ENCODE measurements at places on chromosomes 6 and 20.

- no peak for DNase-seq
These were observed 259.9 kb downstream of the ADGRG6 start for GRCh38 chr6:142561511-142562265.

GRCh38 chr6:4466261-4466660 lies 309.9 kb upstream of the CDYL start:
- no peak for DNase-seq

DNA sequence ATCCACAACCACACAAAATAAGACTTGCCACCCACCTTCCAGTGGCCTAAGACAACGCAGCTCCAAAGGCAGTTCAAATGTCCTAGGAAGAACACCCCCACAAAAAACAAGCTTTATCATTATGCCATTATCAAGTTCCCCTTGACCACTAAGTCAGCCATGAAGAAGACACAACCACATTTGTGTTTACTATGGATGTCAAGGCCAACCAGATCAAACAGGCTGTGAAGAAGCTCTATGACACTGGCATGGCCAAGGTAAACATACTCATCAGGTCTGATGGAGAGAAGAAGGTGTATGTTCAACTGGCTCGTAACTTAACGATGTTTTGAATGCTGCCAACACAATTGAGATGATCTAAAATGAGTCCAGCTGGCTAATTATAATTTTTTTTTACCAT lies 26.1 kb downstream of the SEC63 start:
- no peak for DNase-seq

- DNase-seq = no peak
These were observed 8.0 kb downstream of the TGM2 start for GRCh38 chr20:38156888-38157634.

- no peak for DNase-seq
These were observed 60.7 kb downstream of the DTNBP1 start for GRCh38 chr6:15602154-15602553.

- no peak for DNase-seq
These were observed 715 bp downstream of the PSMF1 start for GRCh38 chr20:1119128-1119505.

GRCh38 chr6:162029873-162030576 lies 697.5 kb downstream of the PRKN start:
- no peak for DNase-seq

- peak; percentile 50 for DNase-seq
These were observed 195.5 kb downstream of the SIM1 start for GRCh38 chr6:100269189-100269588.

GRCh38 chr6:21384216-21384615 lies 209.3 kb upstream of the SOX4 start:
- DNase-seq = no peak

- no peak for DNase-seq
These were observed 84.5 kb upstream of the FAM184A start for GRCh38 chr6:119163006-119163405.

DNA sequence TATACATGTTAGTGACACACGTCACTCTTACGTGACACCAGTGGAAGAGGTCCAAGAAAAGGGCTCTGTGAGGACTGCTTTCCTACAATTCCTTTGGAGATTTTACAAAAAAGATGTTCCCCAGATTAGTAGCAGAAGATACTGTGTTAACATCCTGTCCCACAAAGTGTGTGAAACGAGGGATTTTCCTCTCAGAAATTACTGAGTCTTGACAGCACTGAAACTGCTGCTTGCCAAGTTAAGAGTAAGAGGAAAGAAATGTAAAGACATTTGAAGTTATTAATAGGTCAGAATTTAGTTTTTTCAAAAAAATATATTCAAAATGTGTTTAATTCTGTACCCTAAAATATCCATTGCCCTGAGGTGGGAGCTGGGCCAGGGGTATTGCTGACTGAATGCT lies 58.8 kb upstream of the MAP7 start:
- DNase-seq = peak; percentile 74

DNA sequence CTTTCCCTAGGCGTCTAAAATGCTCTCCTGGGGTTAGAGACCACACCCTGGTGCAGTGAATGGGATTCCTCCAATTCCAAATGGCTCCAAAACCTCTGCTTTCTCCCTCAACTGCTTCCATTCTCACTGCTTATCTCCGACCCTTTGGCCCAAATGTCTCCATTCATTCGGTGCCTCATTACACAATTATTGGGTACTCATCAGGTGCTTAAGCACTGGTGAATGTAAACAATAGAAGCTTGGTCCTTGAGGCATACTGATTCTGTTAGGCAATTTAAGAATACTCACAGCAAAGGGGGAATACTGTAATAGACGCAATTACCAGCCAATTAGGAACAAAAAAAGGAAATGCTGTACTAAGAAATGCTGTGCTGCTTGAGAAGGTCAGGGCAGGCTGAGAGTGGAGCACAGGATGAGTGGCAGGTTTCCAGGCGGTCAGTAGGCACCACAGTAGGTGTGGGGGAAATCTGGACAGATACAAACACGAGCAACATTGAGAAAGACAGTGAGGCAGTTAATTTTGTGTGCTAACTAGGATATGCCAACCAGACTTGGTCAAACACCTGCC lies 23.0 kb downstream of the GMDS start:
- DNase-seq = no peak

GRCh38 chr6:43097098-43097489 lies 21.0 kb downstream of the PTK7 start:
- DNase-seq = no peak

- no peak for DNase-seq
These were observed 33.2 kb upstream of the NCOA3 start for GRCh38 chr20:47468290-47469050.

DNA sequence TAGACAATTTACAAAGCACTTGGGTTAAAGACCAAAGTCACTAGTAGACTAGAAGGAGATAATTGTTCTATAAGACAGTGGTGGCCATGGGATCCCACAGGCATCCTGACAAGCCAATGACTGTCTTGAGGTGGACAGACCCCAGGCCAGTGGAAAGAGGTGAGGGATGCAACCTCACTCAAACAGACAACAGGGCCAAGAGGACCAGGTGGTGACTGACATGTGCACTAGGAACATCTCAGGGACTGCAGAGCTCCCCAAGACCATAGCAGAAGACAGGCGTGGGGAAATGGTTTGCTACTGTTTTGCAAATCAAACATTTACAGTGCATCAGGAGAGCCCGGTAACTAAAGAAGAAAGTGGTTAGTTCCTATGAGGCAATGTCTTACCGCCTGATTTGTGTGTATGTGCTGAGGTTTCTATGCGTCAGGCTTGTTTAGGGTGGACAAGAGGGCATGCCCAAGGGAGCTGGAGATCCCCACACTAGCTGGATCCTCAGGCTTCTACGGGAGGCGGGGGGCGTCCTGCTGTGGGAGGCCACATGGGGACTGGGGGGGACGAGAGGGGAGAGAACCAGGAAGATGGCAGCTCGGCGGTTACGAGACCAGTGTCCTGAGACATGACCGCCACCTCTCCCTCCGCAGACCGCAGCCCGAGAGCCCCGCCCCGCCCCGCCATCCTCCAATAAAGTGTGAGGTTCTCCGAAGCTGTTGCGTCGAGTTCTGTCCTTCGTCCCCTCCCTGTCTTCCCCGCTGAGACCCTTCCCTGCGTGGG lies 623 bp upstream of the MRPS26 start:
- DNase-seq = peak; percentile 42

- no peak for DNase-seq
These were observed 51.5 kb upstream of the ENPP4 start for GRCh38 chr6:46078294-46078693.

DNA sequence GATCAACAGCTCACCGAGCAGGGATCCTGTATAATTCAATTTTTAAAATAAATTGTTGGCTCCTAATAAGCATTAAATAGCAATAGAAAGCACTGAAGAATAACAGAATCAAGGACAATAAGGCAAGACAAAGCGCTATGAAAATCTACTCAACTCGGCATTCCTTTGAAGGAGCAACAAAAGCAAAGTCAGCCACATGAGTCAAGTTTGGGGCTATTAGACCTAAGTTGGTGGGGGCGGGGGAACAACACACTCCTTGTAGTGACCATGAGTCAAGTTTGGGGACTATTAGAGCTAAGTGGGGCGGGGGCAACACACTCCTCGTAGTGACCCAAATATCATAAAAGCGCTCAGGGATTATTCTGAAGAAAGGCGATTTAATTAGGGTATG lies 120.0 kb downstream of the FOXC1 start:
- DNase-seq = no peak

DNA sequence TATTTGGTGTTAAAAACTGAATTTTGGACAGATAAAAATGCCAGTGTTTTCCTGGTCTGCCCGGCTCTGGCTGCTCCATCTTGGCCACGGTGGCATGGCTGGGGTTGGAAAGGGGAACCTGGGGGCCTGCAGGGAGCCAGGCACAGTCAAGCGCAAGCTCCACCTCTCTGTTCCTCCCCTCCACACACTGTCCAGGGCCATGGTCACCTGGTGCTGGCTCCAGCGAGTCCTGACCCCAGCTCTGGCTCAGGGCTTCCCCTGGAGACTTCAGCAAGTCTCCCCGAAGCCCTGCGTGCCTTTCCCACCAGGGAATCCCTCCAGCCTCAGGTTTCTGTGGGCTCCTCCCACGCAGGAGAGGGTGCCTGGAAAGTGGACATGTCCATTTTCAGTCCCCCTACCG lies 298.5 kb downstream of the QKI start:
- no peak for DNase-seq

DNA sequence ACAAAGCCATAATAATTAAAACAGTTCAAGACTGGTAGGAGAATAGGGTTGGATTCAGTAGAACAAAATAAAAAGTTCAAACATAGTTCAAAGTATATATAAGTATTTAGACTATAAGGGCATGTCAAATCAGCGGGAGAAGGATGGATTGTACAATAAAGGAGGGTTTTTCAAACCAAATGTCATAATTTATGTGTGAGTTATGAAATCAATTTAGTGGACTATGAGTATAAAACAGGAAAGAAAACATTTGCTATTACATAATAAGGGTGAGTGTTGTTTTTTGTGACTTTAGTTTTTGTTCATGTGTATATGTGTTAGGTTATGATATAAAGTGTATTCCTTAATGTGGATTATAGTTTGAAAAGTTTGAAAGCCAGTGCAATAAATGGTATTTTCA lies 10.6 kb downstream of the ORC3 start:
- no peak for DNase-seq

GRCh38 chr6:34615574-34616226 lies 59.6 kb upstream of the SPDEF start:
- no peak for DNase-seq

GRCh38 chr6:97469451-97469850 lies 186.4 kb upstream of the MMS22L start:
- no peak for DNase-seq

DNA sequence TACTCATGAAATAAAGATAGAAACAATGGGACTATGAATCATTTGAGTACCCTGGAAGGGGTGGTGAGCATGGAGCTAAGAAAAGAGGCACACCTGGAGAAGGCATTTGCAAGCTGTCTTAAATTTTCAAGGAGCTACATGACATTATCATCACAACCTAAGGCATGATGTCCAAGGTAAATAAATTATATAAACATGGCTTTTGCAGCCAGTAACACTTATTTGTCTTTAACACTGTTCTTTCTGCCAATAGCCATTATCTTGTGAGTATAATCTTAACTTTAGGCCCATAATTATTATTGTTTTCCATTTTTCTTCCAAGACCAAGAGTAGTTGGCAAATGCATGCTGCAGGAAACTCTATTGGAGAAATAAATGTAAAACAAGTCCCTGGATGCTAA lies 63.7 kb downstream of the ALDH5A1 start:
- DNase-seq = no peak

DNA sequence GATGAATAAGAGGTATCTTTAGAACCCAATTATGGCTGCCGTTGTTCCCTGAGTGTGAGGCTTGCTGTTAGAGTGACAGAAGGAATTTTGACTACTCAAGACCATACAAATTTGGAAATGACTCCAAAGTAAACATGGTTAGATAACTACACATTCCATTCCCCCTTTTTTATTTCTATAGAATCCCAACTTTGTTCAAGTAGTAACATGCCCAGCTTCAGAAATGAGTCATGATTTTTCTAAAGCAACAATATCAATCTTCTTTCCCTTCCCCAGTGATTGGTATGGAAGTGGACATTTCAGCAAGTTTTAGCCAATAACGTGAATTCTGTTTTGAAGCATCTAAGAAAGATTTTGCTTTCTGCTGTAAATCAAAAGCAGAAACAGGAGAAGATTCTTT lies 37.8 kb downstream of the HCRTR2 start:
- no peak for DNase-seq

DNA sequence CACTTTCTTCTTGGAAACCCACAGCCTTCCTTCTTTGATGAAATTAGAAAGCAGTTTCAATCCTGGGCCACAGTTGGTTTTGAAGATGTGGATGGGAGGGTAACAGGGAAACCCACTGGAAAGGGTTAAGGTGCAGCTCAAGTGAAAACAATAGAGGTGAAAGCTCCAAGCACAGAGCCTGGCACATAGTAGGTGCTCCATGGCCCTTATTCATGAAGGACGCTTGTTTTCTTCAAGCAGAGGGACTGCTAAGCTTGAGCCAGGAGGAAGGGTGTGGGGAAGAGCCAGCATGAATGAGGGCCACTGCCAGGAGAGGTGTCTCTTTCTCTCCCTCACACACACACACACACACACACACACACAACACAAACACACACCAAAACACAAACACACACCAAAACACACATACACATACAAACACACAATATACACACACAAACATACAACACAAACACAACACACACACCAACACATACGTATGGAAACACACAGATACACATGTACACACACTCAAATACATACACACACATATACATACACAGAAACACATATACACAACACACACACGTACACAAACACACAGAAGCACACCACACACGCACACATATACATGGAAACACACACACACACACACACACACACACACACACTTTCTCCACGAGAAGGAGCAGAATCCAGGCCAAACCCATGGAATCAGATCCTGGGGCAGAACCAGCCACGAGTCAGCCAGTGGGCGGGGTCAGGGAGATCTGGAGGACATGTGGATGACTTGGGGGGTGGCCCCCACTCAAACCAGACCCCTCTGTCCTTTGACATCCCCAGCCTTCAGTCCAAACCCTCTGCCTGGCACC lies 23.7 kb upstream of the RBPJL start:
- DNase-seq = no peak

DNA sequence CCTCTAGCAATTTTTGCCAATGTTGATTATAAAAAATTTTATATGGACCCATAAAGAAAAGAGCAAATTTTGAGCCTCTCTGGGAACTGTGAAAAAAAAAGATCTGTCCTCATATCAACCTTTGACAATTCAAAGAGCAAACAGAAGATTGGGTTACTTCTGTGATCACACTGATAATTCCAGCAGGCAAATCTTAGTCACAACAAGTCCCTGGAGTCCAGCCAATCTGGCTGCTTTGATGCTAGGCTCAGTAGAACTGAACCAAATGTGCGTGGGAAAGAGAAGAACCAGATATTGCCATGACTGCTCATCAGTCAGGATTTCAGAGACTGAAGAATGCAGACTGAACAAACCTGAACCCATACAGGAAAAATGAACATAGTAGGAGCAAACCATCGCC lies 438.4 kb upstream of the FLRT3 start:
- DNase-seq = peak; percentile 50

- DNase-seq = no peak
These were observed 61.5 kb upstream of the FNDC1 start for GRCh38 chr6:159107451-159108260.
